ENCODE measurements at places on chromosomes 12 and 14.
A peak's percentile ranks its signal among the peaks of the same experiment; 100 is the strongest.

DNA sequence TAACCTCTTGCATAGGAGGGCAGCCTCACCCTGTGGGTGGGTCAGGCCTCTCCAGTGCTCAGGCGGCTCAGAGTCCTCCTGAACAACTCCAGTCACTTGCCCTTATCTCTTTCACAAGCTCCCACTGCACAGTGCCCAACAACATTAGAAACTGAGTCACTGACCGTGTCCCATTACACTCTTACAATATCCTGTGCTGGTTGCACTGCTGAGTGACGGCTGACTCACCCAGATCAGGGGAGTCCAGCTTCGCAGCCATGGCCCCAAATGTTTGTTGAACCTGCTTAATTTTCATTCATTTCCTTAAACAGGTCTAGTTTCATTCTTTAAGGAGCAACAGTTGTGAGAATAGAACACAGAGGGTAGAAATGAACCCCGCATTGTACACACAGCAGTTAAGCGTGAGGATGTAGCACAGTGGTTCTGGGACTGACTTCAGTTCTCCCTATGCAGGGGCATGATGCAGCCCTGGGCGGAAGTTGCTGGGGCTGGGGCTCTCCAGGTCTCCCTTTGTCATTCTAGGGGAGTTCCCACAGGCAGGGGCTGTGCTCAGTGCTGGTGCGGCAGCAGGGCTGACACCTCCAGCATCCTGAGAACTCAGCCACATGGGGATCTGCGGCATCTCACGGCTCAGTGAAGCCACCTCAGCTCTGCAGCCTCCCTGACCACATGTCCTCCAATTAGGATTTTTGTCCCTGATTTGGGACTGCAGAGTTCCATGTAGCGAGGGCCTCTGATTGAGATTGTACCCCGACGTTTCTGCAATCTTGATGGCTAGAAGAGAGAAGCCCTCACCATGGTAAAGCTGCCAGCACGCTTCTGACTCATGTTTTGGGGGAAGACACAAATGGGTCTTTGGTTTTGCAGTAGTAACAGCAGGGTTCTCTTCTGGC lies 16.1 kb downstream of the GPR68 start:
- DNase-seq = peak; percentile 58

- DNase-seq = peak; percentile 44
These were observed 25.6 kb upstream of the PCNX1 start for GRCh38 chr14:70881549-70882177.

GRCh38 chr12:66952668-66953067 lies 273.8 kb upstream of the GRIP1 start:
- DNase-seq = no peak

DNA sequence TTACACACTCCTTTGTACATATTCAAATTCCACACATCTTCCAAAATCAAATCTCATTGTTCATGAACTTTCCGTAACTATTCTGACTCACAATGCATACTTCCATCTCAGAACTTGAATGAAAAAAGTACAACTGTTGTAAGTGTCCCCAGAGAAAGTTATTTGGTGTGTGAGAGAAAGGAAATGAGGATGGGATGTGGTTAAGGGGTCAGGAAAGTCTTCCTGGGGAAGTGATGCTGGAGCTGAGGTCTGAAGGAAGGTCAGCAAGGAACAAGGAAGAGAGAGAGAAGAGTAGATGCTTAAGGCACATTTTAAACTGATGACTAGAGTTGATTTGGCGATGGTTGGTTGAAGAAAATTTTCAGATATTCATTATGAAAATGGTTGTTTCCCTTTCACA lies 340.0 kb upstream of the STXBP6 start:
- no peak for DNase-seq

- DNase-seq = no peak
These were observed 141.8 kb downstream of the GRIN2B start for GRCh38 chr12:13839365-13840336.

- no peak for DNase-seq
These were observed 36.4 kb upstream of the AEBP2 start for GRCh38 chr12:19402743-19403431.

- DNase-seq = no peak
These were observed 19.4 kb downstream of the SLC2A13 start for GRCh38 chr12:40086471-40086870.
